Gastrocnemius medialis (tissue), 4 donors: ENCODE measurements at places on chromosomes 13 and 19. TPM values are rescaled to one million over a fixed set of nuclear protein-coding genes. Genes with fewer than 3 reads are reported as not detected.

DNA sequence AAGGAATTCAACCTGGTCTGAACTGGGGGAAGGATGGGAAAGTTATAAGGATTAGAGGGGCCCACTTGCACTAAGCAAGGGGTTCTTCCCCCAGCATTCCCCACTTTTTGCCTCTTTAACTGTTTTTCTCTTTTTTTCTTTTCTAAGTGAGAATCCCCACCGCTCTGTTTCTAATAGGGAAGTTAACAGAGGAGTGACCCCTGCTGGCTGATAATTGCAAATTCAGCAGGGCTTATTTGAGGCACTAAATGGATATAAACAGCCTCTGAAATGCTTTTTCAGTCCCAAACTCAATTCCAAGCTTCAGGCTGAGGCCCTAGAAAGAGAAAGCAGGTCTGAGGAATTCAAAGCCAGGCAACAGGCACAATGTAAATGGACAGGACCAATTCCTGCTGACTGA, 38.2 kb upstream of the CEACAM21 start:
- no peaks in the 10 kb centered on the region for H3K36me3 ChIP-seq
- no peak for DNase-seq
- H3K4me1 ChIP-seq, result no peaks in the 10 kb centered on the region
- no peak overlapping the region for H3K27ac ChIP-seq
- no peak overlapping the region for H3K4me3 ChIP-seq

DNA sequence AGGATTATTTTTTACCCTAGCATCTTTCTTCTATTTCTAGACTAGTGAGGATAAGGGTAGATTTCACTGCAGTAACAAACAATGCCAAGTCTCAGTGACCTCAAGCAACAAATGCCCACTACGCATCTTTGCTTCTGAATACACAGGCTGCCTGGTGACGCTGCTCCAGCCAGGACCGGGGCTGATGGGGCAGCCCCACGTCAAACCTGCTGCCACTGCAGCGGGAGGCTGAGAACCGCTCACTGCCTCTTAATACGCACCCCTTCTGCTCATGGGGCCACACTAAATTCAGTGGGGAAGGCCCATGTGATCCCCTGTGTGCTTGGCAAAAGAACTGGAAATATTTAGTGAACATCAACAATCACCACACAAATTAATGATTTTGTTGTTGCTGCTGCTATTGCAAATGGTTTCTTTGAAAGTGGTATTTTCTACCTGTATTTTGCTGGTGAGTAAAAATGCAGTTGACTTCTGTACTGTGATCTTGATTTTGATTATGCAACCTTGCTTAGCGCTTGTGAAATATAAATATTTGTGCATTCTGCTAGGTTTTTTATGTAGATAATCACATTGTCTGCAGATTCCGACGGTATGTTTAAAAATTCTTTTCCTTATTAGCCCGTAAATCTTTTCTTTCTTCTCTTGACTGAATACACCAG, 139.5 kb upstream of the SPACA7 start:
- H3K27me3 ChIP-seq, result no peaks in the 10 kb centered on the region
- no peaks in the 10 kb centered on the region for H3K36me3 ChIP-seq
- no peak overlapping the region for H3K27ac ChIP-seq
- no peak overlapping the region for H3K4me3 ChIP-seq

DNA sequence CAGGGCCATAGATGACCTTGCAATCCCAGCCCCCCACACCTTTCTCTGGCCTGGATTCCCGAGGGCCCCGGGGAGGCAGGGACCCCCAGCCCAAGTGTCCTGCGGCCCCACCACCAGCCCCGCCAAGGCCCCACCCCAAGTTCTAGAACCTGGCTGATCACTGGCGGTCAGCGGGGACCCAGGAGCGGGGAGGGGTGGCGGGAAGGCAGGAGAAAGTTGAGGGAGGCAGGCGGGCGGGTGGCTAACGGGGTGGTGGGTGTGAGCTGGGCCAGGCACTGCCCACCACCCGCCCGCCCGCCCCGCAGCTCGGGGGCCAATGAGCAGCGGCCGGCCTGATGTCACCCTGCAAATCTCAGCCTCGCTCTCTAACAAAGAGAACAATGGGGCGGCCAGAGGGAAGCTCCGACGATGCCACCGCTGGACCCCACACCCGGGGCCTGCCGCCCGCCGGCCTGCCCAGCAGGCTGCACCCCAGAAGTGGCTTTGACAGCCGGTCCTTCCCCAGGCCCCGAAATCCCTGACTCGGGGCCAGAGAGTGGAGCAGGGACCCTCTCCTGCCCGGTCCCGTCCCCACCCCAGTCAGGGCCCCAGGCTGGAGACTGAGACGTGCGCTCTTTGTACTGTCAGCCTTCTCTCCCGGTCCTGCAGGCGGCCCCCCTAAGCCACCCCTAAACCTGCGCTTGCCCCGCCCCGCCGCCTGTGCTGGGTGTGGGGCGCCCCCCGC, 1.6 kb downstream of the MEX3D start:
- H3K4me1 ChIP-seq, result peaks cover 7% of the 10 kb centered on the region
- H3K27me3 ChIP-seq, result peaks cover 6% of the 10 kb centered on the region
- H3K27ac ChIP-seq, result peak overlapping the region; percentile 62
- peak overlapping the region; percentile 53 for H3K4me3 ChIP-seq

GRCh38 chr13:80509264-80509663, 168.3 kb upstream of the SPRY2 start:
- H3K4me3 ChIP-seq, result no peak overlapping the region
- H3K27ac ChIP-seq, result no peak overlapping the region
- no peaks in the 10 kb centered on the region for H3K4me1 ChIP-seq
- H3K27me3 ChIP-seq, result no peaks in the 10 kb centered on the region
- no peak for DNase-seq

ZNF99 gene
- not detected for total RNA-seq

CEACAM16 gene
- total RNA-seq, result not detected

PIK3R2 gene
- 11.9 TPM for total RNA-seq
